ENCODE measurements at places on chromosomes 5 and 9. TPM values are rescaled to one million over a fixed set of nuclear protein-coding genes. Genes with fewer than 3 reads are reported as not detected.

- no peak for DNase-seq
Measured at GRCh38 chr9:7342229-7342628, 457.3 kb downstream of the DMAC1 start.

DNA sequence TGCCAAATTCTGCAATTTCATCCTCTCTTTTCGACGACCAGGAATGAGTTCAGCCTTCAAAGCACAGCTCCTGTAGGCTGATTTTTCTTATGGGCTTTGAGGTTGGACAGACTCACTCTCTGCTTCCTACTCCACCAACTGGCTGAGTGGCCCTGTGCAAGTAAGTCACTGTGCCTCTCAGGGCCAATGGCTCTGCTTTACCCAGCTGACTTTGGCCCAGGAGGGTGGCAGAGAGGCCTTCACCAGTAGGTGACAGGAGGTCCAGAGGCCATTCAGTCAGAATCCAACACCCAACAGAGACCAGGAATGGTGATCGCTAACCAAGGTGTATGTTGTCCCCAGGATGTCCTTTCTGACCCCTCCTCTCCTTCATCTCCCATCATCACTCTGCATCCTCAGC, 49.5 kb upstream of the ALDH1B1 start:
- no peak for DNase-seq

- DNase-seq = no peak
Measured at GRCh38 chr9:90547896-90548295, 94.7 kb downstream of the DIRAS2 start.

GRCh38 chr9:80028501-80028900, 456.7 kb downstream of the TLE4 start:
- no peak for DNase-seq

DNA sequence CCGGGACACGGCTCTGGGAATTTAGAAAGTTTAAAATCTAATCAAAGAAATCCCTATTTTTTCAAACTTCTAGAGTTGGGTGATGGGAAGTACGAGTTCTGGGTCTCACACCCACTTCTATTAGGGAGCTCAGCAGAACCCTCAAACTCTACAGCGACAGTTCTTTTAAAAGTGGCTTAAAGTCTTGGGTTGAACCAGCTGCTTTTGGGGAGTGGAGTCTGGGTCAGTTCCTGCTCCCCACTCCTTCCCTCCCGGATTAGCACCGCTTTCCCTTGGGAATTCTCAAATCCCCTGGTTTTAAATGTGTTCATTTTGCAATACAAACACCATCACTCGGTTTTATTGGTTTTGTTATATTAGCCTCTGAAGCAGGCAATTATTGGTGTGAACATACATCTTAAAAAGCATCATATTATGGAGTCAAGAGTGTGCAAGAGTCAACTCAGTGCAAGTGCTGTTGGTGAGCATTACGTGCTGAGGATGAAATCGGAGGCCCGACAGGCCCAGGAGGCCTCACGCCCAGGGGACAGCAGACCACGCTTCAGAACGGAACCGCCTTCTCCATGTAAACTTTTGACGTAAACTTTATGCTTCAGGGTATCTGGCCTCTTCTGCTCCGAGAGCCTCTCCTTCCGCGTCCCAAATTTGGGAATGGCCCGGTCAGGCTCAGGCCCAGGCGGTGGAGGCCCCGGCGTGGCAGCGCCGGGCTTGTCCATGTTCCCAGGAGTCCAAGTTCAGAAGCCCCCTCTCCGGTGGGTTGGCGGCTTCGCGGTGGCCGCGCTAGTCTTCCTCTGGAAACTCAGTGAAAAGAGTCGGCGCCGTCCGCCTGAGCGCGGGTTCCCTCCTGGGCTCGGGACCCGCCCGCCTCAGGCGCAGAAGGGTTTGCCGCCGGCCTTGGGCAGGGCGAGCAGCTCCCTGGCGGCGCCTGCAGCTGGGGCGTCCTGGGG, 5.3 kb downstream of the IRX4 start:
- DNase-seq = no peak

GRCh38 chr9:30622561-30622960, 1761.9 kb upstream of the ACO1 start:
- no peak for DNase-seq

GRCh38 chr9:93567271-93567959, 9.0 kb upstream of the PHF2 start:
- DNase-seq = no peak

- DNase-seq = no peak
Measured at GRCh38 chr5:1824903-1825841, 24.0 kb downstream of the NDUFS6 start.

- DNase-seq = no peak
Measured at GRCh38 chr5:75414241-75414640, 77.2 kb downstream of the HMGCR start.

DNA sequence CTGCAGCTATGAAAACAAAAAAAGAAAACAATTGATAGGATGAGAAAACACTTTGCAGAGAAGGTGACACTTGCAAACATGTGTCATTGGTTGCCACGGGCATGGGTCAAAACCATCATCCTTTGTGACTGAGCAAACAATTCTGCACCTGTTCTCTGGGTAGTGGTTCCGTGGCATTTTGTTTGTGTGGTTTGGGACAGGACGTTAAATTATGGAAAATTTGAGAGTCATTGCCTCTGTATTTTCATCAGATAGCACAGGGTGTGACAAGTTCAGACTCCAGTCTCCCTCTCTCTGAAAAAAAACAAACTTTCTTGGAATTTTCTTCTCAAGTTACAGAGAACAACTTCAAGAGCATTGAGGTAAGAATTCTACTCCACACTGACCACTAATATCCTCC, 113.4 kb upstream of the HMHB1 start:
- no peak for DNase-seq

- DNase-seq = no peak
Measured at GRCh38 chr5:157516006-157516405, 56.0 kb downstream of the NIPAL4 start.

DNA sequence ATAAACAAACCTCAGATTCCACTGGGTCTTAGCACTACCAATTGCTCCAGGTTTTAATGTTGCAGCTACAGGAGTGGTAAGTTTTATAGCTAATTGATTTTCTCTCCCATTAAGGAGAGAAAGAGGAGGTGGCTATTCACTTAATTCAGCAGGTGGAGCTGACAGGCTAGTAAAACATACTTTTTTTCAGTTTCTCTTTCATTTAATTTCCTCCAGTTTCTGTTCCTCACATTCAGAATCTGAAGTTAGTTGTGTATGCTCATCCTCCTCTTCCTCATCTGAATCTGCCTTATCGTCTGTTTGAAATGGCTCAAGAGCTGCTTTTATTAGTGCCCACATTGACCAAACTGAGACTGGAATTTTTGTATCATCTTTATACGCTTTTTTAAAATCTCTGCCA, 98.0 kb downstream of the PLPPR1 start:
- no peak for DNase-seq

DNA sequence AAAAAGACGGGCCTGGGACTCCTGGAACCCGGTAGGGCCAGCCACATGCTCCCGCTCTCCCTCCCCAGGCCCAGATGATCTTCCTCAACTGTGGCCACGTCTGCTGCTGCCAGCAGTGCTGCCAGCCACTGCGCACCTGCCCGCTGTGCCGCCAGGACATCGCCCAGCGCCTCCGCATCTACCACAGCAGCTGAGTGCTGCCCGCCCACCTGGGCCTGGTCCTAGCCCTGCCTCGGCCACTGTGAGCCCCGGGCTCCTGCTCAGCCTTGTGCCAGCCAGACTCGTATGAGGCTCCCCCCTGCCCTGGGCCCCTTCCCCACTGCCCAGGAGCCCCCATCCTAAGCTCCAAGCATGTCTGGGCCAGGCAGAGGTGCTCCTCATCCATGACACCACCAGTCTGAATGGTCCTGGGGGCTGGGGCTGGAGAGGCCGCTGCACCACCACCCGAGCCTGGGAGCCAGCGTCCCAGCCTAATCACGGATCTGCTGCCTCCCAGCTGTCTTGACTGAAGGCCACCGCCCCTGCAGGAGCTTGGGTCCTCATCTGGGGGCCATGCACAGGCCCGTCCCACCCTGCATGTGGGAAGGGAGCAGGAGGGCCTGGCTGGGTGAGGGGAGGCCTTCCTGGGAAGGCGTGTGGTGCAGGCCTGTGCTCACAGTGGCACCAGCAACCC, 51.5 kb downstream of the LRSAM1 start:
- DNase-seq = no peak

- DNase-seq = no peak
Measured at GRCh38 chr5:80125022-80125961, 90.1 kb downstream of the THBS4 start.

- no peak for DNase-seq
Measured at GRCh38 chr5:106545325-106545724, 1125.4 kb downstream of the EFNA5 start.

DNA sequence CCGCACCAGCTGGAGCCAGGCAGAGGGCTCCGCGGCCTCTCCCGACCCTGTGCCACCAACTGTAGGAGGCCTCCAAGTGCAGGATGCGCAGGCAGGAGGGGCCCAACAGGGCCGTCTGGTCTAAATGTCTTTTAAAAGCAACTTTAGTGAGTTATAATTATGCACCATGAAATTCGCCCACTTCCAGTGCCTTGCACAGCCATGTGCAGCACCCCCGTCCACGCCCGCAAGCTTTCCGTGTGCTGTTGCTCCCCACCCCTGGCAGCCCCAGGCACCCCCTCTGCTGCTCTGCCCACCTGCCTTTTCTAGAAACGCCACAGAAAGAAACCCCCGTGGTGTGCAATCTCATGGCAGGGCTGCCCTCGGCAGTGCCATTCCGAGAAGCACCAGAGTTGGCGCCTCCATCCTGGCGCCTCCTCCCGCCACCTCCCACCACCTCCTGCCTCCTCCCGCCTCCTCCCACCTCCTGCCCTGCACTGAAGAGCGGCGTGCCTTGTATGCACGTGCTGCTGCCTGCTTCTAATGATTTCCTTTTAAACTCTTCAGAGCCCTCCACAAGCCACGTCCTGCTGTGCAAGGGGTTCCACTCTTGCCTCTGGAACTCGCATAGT, 7.5 kb upstream of the SLC6A18 start:
- DNase-seq = no peak

GRCh38 chr5:57817924-57818323, 335.3 kb upstream of the ACTBL2 start:
- no peak for DNase-seq

DNA sequence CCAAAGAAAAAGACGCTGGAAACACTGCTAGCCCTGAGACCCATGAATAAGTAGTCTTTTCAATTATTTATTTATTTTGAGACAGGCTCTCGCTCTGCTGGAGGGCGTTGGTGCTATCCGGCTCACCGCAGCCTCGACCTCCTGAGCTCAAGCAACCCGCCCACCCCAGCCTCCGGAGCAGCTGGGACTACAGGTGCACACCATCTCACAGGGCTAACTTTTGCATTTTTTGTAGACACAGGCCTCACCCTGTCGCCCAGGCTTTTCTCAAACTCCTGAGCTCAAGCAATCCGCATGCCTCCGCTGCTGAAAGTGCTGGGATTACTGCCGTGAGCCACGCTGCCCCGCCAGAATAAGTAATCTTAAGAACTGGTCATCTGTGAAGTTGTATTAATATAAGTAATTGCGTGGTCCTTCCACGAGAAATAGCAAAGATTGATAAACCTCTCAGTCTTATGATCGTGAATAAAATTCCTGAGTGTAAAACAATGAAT, 1.6 kb downstream of the ANXA2R start:
- peak; percentile 45 for DNase-seq

DNA sequence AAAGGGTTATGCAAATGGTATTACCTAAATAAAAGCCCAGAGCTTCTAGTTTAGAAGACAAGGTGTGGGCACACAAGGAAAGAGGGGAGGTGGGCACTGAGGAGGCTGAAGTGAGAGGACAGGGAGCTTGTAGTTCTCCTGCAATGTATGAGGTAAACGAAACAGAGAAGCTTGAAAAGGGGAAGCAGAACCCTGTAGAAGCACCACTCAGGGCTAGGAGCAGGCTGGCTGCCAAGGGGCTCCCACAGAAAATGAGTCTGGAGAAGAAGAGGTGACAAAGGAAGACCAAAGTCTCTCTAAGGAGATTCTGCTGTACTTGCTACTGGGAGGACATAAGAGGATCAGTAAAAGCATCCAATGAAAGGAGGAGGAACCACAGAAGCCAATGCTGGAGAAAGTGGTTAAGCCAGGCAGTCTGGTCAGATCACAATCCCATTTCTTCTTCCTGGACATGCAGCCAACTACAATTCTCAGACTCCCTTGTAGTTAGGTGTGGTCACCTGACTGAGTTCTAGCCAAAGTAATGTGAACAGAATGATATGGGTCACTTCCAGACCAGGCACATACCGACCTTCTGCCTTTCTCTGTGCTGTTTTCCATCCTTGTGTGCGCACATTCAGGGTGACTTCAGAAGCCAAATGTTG, 174.5 kb upstream of the MAP3K1 start:
- DNase-seq = no peak

DNA sequence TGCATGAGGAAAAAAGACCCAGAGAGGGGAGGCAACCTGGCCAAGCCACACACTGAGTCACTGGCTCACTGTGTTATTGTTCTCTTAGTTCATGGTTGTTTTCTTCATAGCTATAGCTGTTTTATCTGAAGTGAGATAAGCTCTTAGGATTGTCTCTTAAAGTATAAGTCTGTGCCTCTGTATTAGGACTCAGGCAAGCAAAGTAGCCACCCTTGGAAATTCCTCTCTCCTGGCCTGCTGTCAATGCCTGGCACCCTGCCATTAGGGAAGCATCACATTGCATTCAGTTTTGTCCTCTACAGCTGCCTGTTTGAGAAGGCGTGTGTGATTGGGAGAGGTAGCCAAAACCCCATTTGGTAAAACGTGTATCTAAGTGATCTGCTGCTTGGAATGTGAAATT, 147.4 kb upstream of the GLRA1 start:
- DNase-seq = no peak

- no peak for DNase-seq
Measured at GRCh38 chr9:16545639-16546038, 324.8 kb downstream of the BNC2 start.

GRCh38 chr9:115469841-115470240, 351.9 kb upstream of the TNC start:
- DNase-seq = no peak

DNA sequence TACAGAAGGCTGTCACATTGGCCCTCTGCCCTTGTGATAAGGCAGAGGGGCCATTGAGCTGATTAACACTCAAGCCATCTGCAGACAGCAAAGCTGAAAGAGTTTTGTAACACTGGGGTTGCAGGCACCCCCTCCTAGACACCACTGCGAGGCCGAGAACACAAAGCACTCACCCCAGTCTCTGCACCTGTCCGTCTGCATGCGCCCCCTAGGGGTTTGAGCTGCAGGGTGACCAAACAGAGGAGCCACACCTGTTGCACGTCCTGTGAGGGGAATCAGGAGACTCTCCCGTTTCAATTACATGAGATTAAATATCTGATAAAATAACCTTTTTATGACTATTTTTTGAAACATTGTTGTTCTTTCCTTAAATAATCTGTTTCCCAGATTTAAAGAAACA, 1180.4 kb downstream of the CDH9 start:
- no peak for DNase-seq

GRCh38 chr5:9838916-9839315, 208.8 kb upstream of the TAS2R1 start:
- DNase-seq = no peak

The NTNG2 gene
- 10.8 TPM for total RNA-seq

The SPATA31A3 gene
- total RNA-seq = not detected

The RNF130 gene
- total RNA-seq = 24.2 TPM

The CATSPER3 gene
- total RNA-seq = 0.80 TPM

The TMC1 gene
- total RNA-seq = not detected

The MEF2C gene
- total RNA-seq = 8.9 TPM

The IL9 gene
- not detected for total RNA-seq

The CA9 gene
- not detected for total RNA-seq
